ENCODE measurements at places on chromosomes 5 and 9.

DNA sequence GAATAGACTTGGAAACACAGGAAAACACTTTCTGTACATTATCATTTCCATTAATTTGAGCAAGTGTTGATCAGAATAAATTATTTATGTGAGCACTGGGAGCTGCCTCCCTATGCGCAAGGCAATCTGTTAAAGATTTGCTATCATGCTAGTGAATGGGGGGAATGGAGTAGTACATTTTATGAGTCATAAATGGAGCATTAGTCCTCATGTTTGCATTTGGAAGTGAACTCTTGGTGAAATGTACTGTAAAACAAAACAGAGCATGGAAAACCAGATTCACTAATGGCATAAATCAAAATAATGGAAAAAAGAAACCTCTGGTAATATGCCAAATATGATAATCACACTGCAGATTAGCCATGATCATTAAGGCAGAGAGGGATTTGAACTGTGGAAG is 40.5 kb upstream of the TMC1 start:
- DNase-seq: no peak

DNA sequence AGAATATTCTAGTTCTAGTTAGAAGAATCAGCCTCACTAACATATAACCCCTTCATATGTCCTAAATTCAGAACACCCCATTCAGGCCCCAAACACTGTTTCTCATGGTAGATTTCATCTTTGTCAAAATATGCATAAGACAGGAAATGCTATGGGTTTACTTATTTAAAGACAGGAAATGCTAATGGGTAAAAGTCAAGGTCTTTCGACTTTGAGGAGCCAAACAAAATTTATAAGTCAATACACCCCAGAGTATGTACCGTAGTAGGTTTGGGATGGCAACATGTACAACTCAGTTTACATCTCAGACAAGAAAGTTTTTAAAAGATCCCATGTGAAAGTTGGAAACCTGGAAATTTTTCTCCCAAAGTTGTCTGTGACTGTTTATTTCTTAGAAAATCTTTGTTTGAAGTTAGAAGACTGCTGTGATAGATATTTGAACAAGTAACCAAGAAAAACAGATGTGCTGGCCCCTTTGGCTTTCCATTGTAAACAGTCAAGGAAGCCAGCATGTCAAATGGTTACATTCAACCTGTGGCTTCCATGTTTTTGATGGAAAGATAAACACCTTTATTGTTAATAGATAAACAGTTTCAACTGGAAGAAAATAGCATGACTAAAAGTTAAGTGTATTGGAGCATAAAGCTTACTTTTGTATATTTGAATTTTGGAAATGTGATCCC is 102.2 kb downstream of the INIP start:
- DNase-seq: no peak

DNA sequence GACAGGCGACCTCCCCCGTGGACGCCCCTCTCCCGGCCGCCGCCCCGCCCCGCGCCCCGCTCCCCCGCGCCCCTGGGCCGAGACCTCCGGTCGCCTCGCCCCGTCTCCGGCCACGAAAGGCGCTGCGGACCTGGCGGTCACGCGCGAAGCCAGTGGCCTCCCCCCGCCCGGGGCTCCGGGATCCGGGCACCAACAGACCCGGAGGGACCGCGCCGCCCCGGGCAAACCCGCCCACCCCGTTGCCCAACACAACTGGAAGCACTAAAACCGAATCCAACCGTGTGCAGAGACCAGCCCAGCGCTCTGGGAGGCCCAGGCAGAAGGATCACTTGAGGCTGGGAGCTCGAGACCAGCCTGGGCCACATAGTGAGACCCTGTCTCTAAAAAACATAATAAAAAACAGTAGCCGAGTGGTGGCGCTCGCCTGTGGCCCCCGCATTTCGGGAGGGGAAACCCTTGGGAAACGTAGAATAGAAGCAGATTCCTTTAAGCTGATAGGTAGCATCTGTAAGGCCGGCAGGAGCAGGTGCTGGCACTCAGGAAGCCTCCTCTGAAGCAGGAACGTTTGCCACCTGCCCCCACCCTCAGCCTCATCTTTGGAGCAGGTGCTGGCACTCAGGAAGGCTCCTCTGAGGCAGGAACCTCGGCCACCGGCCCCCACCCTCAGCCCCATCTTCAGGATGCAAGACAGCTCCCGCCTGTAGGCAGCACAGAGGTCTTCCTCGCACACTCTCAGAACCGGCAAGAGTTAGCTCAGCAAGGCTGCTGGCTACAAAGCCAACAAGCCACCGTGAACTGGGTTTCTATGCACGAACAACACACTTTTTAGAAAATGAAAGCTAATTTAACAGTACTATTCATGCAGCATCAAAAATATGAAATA is 4.6 kb upstream of the SLC9A3 start:
- DNase-seq: no peak

- no peak for DNase-seq
These were observed 377.5 kb upstream of the RFX3 start for GRCh38 chr9:3903273-3903672.

GRCh38 chr5:56319526-56320181 is 86.5 kb upstream of the ANKRD55 start:
- no peak for DNase-seq

- DNase-seq: no peak
These were observed 85.8 kb downstream of the MRPS27 start for GRCh38 chr5:72234265-72234700.

GRCh38 chr5:130189961-130190360 is 285.7 kb downstream of the CHSY3 start:
- DNase-seq: no peak

DNA sequence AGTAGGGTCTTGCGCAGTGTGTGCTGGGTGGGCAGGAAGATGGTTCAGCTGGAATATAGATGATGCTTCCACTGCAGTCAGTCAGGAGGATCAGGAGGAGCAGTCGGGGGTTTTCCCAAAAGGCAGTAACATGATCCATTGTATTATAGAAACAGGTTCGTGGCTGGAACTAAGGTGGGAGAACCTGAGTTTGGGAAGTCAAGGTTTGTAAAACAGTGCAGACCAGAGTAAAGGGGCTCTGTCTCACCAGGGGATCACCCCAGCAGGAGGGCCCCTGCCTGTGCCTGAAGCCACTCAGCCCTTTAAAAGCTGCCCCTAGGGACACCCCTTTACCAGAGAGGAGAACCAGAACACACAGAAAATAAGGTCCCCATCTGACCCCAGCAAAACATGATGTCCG is 213.4 kb downstream of the AUH start:
- DNase-seq: peak; percentile 8

GRCh38 chr5:81925009-81925408 is 46.8 kb upstream of the ATG10 start:
- DNase-seq: no peak

DNA sequence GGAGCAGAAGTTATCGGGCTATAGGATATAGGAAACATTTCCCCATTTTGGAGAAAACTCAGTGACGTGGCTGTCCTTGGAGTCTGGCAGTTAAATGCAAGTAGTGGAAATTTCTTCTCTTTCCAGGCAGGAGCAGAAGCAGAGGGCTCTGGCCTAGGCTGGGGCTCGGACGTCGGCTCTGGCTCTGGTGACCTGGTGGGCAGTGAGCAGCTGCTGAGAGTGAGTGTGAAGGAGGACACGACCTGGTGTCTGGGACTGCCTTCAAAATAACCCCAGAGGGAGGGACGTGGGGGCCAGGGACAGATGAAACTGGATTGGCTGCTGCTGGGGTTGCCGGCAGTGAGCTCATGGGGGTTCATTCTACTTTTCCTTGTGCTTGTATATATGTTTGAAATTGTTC is 79.5 kb downstream of the COL15A1 start:
- no peak for DNase-seq

- DNase-seq: no peak
These were observed 101.6 kb upstream of the DPYSL3 start for GRCh38 chr5:147611483-147611882.

DNA sequence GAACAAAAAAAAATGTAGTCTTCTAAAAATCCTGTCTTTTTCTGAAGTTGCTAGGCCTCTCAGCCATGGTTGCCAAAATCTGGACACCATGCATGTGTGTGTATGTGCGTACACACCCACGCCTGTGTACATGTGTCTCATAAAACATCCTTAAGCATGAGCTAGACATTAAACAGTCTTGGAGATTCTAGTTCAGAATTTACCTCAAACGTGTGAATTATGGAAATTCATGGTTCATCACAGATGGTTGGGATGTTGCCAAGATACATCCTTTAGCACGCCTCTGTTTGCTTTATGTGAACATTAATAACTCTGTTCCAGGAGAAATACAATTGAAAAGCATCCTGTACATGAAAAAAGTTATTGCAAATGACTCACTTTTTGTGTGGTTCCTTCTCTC is 53.0 kb downstream of the F2RL2 start:
- no peak for DNase-seq

GRCh38 chr9:23934291-23934906 is 108.4 kb upstream of the ELAVL2 start:
- no peak for DNase-seq

- no peak for DNase-seq
These were observed 369.7 kb downstream of the LRRC70 start for GRCh38 chr5:62948301-62948700.

- peak; percentile 37 for DNase-seq
These were observed 2.5 kb downstream of the TNPO1 start for GRCh38 chr5:72818866-72819534.

DNA sequence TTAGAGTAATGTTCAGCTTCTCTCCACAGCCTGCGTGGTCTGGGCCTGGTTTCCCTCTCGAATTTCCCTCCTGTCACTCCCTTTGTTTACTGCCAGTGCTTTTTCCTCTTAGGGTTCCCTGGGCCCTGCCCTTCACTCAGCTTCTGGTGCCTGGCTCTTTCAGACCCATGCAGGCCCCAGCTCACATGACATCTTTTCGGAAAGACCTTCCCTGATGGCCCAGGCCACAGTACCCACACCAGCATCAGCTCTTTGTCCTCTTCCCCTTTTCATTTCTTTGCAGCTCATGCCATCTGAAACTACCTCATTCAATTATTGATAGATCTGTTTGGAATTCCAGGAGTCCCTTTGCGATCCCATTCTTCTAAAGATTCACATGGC is 68.1 kb upstream of the ABL1 start:
- no peak for DNase-seq

- DNase-seq: no peak
These were observed 14.5 kb downstream of the CDKN2AIPNL start for GRCh38 chr5:134397196-134397595.

- DNase-seq: no peak
These were observed 31.6 kb downstream of the DROSHA start for GRCh38 chr5:31500256-31500655.

- DNase-seq: no peak
These were observed 44.9 kb downstream of the SFXN1 start for GRCh38 chr5:175523292-175523691.

- no peak for DNase-seq
These were observed 42.0 kb downstream of the ARHGEF28 start for GRCh38 chr5:73668017-73668416.

- DNase-seq: no peak
These were observed 149.1 kb downstream of the ATP10B start for GRCh38 chr5:160702934-160703333.

GRCh38 chr5:71705421-71705820 is 13.7 kb upstream of the CARTPT start:
- DNase-seq: no peak

DNA sequence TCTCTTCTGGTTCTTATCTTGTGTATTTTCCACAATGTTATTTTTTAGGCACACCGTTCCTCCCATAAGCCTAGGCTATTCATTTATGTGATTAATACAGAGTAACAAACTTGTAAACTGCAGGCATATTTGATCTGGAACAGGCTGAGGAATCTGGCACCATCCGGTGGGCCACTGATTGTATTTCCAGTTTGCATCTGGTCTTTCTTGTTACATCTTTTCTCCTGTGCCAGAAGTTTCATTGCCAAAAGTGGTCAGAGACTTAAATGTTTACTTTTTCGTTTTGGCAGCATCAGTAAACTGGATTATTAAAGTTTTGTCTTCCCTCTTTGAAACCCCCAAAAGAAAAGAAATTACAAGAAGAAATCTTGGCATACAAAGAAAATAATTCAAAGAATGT is 17.9 kb upstream of the ZCCHC7 start:
- DNase-seq: no peak

- DNase-seq: no peak
These were observed 8.4 kb downstream of the LHX3 start for GRCh38 chr9:136196404-136197083.

DNA sequence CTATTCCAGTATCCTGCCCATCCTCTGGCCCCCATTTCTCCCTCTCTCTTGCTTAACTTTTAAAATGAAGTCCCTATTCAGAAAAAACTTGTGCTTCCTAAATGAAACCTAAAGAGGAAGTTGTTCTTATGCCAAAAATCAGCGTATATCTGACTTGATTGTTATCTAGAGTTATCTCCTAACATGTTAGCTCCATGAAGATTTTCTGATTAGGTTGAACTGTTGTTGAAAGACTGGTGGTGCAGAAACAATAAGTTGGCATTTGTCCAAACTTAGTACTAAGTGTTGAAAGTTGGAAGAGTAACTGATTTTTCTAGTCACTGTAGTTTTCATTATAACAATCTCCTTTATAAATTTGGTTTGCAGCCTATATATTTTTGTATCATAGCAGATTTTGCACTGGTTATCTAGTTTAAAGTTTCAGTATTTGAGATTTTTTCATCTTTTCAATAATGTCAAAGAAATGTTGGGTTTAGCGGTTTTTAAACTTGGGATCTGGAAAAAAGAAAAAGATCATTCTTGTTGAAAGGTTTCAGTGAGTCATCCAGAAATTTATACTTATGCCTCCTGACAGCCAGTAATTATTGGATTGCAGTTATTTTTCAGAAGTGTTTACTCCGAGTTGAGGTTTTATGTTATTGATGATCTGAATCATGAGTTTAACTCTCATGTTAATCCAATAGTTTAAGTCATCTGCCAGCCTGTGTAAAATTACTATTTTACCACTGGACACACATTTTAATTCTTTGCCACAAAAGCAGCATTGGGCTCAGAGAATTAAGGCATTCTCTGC is 60.6 kb downstream of the PAM start:
- DNase-seq: no peak

GRCh38 chr5:1133510-1134201 is 21.8 kb upstream of the SLC12A7 start:
- no peak for DNase-seq

- no peak for DNase-seq
These were observed 28.7 kb downstream of the SMIM32 start for GRCh38 chr5:136164226-136164625.

DNA sequence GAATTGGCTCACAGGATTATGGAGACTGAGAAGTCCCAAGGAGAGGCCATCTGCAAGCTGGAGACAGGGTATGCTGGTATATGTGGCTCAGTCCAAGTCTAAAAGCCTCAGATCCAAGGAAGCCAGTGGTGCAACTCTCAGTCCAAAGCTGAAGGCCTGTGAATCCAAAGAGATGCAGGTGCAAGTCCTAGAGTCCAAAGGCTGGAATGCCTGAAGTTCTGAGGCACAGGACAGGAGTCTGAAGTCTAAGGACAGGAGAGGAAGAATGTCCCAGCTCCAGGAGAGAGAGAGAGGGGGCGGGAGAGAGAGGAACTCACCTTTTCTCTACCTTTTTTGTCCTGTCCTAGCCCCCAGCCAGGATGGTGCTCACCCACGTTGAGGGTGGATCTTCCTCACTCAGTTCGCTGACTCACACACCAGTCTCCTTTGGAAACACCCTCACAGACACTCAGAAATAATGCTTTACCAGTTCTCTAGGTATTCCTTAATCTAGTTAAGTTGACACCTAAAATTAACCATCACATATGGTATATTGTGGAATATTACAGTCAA is 49.6 kb downstream of the KCNN2 start:
- DNase-seq: no peak

All from activated T-helper 2 cell treated with anti-CD3 and anti-CD28 coated beads, Interferon-gamma antibody, Interleukin-2, Interleukin-4, amounts not matched to agents 10 μg/mL and 5 μg/mL and 100 μg/mL, durations not matched to agents 14 hours and 24 hours and 36 hours (primary cell).